Activated naive CD8-positive, alpha-beta T cell treated with anti-CD3 and anti-CD28 coated beads, Interleukin-2, amount 50 U/mL, for 16 hours (primary cell): ENCODE measurements at places on chromosomes 4 and X.

GRCh38 chrX:18545771-18546170 lies 120.4 kb downstream of the CDKL5 start:
- DNase-seq = no peak

DNA sequence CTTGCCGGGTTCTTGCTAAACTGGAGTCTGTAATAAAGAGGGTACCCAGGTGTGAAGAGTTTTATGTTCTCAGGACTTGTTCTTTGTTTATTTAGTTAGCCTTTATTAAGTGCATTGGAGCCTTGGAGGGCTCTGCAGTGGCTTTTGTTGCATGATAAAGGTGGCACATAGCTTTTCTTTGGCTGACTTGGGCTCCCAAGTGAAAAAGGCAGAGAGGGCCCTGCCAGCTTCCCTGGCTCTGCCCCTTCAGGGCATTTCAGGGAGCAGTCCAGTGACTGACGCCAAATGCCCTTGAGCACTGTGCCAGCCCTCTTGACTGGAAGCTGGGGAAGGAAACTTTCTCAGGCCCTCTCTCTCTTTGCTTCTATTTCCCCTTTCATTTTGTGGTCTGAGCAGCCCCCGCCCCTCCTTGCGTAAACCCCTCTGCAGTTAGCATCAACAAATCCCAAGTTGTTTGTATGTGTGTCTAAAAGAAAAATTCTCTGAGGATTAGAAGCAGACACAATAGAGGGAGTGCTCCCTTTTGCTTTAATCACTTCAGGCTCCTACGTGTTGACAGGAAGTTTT lies 152.2 kb downstream of the NHS start:
- no peak for DNase-seq

GRCh38 chr4:150816491-150816890 lies 198.6 kb downstream of the LRBA start:
- DNase-seq = no peak

- no peak for DNase-seq
Measured at GRCh38 chr4:181835348-181835747, 407.9 kb upstream of the TENM3 start.

DNA sequence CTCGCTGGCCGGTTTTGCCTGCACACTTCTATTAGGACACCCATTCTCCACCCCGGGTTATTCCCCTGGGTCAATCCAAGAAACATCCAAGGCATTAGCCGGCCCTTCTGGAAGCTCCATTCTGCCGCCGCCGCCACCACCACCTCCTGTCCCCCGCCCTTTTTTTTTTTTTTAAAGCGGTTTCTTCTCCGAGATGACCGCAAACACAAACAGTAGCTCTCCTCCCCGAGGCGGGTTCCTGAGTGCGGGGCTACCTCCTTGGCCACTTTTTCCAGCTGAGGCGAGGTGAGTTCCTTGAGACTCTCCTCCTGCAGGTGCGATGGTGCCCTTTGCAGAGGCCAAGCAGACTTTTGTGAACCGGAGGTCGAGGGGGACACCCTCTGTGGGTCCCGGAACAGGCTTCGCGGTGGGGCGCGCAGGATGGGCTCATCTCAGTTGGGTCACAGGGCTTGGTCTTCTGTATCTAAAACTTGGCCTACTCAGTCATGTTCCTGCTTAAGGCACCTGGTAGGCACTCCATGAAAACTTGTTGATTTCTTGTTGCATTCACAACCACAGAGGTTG lies 930 bp downstream of the NWD2 start:
- DNase-seq = no peak

GRCh38 chr4:177862541-177863176 lies 420.4 kb upstream of the AGA start:
- DNase-seq = no peak

DNA sequence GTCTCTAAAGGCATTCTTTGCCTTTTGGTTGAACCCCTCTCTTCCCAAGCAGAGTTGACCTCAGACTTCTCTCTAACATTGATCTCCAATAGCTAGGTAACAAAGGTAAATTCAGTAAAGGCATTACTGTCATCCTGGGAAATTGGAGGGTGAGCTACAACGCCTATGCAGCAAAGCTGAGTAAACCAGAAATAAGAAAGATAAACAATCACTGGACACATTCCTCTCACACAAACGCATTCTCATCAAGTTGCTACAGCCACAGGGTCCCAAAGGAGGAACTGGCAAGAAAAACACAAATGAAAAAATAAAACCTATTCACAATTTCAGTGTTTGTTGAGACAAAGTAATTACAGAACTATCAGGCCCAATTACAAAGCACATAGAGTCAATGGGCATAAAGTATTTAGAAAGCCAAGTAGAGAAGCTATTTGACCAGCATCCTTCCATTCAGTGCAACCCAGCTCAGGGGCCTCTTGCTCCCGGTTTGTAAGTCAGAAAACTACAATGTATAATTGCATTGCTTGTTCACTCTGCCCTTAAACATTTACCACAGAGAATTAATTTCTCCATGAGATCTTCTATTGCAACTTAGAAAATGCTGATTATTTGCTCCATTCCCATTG lies 967.7 kb downstream of the PCDH7 start:
- DNase-seq = no peak

- DNase-seq = no peak
Measured at GRCh38 chrX:136529795-136530194, 2.2 kb upstream of the VGLL1 start.

DNA sequence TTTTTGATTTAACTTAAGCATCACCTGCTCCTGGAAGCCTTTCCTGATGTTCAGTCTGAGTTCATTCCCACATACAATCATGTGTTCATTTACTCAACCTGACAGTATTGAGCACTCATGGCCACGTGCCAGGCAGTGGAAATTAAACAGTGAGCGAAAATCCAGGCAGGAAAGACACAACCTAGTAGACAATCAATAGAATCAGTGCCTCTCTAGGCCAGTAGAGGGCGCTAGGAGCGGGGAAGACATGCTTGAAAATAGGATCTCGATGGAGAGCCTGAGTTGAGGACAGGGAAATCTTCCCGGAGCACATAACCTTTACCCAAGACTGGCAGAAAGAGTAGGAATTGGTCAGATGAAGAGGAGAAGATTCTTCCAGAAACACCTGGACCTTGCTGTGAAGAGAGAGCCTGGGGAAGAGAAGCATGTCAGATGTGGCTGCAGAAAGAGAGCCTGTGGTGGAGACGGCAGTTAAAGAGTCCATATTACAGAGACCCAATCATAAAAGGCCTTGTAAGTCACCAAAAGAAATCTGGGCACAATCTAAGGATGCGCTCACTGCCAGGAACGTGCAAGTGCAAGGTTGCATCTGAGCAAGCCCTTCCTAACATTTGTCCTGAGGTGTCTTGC lies 103.5 kb downstream of the LDB2 start:
- no peak for DNase-seq

DNA sequence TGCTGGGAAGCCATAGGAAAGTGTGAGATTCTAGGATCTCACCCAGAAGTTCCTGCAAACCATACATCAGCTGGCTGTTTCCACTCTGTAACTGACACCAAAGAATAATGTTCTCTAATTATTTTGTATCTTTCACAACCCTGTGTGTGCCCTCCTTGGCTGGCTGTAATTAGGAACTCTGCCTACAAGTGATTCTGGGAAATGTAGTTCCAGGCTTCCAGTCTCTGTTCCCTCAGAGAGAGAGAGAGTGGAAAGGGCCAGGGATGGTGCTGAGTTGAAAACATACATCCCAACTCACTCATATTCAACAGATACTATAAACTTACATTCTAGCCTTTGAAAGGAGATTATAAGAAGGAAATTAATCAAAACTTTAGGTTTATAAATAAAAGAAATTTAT lies 57.5 kb upstream of the C1QTNF7 start:
- no peak for DNase-seq

- DNase-seq = no peak
Measured at GRCh38 chrX:113058634-113059033, 218.0 kb upstream of the AMOT start.

GRCh38 chrX:23373129-23373804 lies 38.6 kb downstream of the PTCHD1 start:
- no peak for DNase-seq

- no peak for DNase-seq
Measured at GRCh38 chr4:154743683-154744340, at the start of gene LRAT. Gene LRAT, plus strand, starts transcription at chr4:154744000. Its CDS starts 327 bp downstream, at chr4:154744327.

DNA sequence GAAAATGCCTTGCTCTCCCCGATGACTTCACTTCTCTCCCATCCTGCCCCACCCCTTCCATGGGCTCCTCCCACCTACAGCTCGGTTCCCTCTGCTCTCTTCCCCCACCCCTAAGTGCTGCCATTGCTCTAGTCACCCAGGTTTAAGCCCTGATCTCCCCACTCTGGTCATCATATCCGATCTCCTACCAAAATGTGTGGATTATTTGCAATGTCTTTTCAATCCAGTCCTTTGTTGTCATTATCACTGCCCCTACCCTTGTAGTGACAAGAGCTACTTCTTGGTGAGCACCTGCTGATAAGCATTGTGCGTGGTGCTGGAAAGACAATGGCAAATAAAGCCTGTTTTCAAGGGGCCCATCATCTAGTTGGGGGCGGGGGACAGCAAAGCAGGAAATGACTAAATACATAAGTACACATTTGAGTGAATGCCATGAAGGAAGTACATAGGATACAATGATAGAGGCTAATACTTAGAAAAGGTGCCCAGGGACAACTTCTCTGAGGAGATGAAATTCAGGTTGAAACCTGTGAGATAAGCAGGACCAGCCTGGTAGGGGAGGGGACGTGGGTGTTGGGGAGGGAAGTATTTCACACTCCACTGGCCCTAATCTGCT lies 63.8 kb downstream of the DLG3 start:
- DNase-seq = no peak

DNA sequence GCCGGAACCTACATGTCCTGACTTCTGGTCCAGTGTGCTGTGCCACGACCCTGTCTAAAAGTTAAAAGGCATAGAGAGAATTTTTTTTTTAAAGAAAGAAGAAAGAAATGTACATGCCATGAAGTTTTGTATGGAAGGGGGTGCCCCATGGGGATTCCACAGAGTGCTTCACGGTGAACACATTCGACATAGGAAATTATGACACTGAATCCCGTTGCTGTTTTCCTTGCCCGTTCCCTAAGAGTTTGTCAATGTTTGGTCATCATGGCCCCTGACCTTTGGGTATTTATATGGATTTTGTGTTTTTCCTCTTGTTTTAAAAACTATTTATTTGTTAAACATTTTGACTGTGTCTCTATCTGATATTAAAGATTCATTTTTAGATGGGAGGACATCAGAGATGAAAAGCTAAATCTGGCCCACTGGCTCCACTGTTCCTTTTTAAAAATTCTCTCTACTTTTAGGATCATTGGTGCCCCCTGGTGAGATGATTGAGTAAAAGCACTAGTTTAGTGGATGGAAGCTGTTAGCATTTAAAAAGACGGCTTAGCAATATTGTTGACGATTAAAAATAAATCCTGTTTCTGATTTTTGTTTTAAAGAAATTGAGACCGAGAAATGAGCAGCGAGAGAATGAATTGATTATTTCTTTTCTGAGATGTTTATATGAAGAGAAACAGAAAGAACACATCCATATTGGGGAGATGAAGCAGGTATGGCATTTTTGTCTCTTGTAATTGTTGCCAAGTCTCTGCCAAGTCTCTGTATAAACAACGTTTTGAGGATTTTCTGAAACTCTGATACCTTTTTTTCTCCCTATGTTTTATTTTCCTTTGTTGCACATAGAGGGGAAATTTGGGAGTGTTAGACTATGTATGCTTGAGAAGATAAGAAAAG lies 75.0 kb downstream of the PTTG2 start:
- DNase-seq = peak; percentile 19

GRCh38 chrX:87621697-87622096 lies 104.1 kb downstream of the KLHL4 start:
- no peak for DNase-seq

- no peak for DNase-seq
Measured at GRCh38 chr4:48706736-48707135, 73.3 kb downstream of the FRYL start.

DNA sequence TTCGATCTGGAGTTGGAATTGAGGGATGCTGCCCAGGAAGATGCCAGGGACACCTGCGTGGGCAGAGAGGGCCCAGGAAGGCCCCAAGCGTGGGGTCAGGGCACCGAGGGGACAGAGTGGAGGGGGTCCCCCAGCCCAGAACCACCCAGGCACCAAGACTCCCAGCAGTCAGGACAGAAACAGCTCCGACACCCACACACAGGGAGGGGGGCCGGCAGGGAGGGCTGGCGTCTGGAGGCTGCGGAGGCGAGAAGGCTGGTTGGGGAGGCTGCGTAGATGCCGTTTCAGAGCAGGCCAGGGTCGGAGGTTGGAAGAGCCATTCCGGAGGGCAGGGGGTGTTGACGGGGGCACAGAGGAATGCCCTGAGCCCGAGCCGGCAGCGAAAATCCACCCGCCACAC lies 23.6 kb downstream of the ATP5ME start:
- no peak for DNase-seq

DNA sequence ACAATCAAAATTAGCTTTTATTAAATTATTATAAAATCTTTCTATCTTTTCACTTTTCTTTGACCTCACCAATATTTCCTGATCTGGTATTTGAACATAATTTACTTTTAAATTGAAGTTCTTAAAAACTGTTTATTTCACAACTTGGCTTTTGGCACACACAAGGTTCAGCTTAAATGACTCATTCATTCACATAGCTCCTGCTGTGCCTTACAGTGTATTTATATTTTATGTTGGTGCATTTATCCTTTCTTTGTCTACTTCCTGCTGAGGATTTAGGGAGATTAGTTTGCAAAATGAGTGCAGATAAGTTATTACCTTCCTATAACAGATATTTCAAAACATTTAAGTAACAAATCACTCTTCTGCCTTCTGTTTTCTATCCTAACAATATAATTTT lies 430.6 kb downstream of the DTHD1 start:
- no peak for DNase-seq

- no peak for DNase-seq
Measured at GRCh38 chrX:46727441-46727840, 31.5 kb downstream of the SLC9A7 start.

DNA sequence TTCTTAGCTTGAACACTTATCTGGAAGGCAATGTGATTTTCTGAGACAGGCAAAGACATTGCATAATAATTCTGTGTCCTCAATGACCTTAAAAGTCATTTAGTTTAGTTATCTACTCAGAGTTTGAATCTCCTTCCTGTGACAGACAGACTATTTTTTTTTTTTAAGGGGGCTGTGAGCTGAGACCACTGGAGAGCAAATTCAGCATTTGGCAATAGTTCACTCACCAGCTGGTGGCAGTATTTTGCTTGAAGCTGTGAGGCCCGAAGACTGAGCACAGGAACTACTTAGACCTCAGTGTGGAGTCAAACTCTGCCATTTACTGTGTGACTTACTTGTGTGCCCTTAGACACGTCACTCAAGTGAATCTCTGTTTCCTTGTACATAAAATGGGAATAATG lies 22.9 kb upstream of the CPE start:
- no peak for DNase-seq

GRCh38 chr4:4260185-4260751 lies 12.2 kb upstream of the TMEM128 start:
- DNase-seq = no peak
